Naive thymus-derived CD4-positive, alpha-beta T cell (primary cell): ENCODE measurements at places on chromosomes 11 and 22. TPM values are rescaled to one million over a fixed set of nuclear protein-coding genes. Genes with fewer than 3 reads are reported as not detected.

DNA sequence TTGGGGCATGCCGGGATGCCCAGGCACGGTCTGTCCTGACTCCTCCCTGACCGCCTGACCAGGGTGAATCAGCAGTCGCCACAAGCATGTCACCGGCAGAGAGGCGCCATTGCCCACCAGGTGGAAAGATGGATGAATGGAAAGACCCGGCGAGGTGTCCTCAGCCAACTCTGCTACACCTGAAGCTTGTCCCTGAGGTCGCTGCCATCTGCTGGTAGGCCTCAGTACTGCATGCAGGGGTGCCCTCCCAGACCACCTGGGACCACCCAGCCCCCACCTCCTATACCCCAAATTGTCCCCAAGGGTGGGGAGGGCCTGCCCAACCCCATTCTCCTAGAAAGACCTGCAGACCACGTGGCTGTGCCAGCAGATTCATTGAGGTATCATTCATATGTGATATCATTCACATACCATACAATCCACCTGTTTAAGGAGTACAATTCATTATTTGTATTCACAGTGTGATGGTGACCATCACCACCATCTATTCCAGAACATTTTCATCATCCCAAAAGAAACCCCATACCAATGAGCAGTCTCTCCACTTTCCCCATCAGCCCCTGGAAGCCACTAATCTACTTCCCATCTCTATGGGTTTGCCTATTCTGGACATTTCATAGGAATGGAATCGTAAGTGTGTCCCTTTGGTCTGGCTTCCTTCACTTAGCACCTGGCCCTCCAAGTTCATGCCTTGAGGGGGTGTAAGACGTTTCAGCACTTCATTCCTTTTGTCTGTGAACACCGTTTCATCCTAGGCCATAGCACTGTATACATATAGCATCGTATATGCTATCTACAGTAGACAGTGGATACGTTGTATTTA is 17.5 kb downstream of the FGF3 start:
- H3K4me3 ChIP-seq: no peak overlapping the region
- no peaks in the 10 kb centered on the region for H3K27me3 ChIP-seq
- DNase-seq: peak; percentile 8

DNA sequence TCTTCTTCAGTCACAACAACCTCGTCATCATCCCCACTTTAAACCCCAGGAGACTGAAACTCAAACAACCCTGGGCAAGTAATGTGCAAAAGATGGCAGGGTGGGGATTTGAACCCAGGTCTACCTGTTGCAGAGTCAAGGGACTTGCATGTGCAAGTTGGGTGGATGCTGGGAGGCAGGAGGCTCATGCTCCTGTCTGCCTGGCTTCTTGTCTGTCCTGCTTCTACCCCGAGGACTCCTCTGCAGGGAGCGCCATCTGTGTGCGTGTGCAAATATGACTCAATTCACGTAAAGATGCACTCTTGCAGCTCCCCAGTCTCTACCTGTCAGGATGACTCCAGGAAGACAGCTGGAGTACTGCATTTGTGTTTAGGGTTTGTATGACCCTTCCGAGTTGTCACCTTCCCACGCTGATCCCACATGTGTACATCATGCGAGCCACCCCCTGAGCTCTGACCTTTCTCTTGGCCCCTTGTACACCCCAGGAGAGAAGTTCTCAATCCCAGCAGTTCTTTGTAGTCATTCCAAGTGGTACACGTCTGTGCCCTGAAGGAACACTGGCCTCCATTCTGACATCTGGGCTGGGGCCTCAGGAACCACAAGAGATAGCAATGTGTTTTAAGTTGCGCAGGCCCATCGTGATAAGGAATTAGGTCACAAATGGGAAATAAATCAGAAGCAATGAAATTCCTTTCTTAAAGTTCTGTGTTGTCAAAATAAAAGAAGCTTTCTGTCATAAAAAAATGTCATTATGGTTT is 95.7 kb downstream of the CWC15 start:
- H3K27me3 ChIP-seq: peaks cover 4% of the 10 kb centered on the region
- no peaks in the 10 kb centered on the region for H3K36me3 ChIP-seq
- H3K27ac ChIP-seq: no peak overlapping the region
- H3K4me1 ChIP-seq: no peaks in the 10 kb centered on the region

UBASH3B gene
- total RNA-seq: 49.8 TPM

IGSF22 gene
- total RNA-seq: 2.5 TPM

DNA sequence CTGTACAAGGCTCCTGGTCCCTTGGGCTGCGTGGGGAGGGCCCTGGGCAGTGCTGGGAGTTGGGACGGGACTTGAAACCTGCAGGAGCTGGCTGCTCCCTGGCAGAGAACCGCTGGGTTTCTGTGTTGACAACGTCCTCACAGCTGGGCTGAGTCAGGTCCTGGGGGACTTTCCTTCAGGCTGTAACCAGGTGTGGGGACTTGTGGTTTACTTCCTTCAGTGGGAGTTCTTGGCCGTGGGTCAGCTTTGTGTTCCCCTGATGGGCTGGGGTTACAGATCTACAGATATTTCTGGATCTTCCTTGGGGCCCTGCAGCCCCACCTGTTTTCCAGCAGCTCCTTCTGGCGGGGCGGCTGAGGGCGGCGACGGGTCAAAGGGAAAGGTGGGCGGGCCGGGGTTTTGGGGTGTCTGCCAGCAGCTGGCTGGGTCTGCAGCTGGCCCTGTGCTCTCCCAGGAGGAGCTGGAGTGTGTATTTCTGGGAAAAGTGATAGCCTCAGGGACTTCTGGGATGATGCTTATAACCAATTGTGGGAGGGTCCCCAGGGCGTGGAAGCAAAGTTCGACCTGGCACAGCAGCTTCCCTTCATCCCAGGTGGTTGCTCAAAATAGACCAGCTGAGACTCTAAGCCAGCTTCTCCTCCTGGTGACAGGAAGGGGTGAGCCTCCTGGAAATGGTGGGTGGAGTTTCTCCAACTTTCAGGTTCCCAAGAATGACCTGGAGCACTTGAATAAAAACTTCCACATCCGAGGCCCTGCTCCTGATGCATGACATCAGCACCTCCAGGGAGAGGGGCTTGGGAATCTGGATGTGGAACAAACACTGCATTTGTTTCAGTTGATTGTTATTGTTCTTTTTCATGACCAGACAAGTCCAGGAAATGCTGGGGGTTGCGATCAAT is 19.1 kb downstream of the ST14 start:
- H3K27ac ChIP-seq: no peak overlapping the region
- H3K27me3 ChIP-seq: no peaks in the 10 kb centered on the region
- no peaks in the 10 kb centered on the region for H3K36me3 ChIP-seq
